Kidney (tissue), 22 donors: ENCODE measurements at places on chromosomes 5 and 9. TPM values are rescaled to one million over a fixed set of nuclear protein-coding genes. Genes with fewer than 3 reads are reported as not detected.

DNA sequence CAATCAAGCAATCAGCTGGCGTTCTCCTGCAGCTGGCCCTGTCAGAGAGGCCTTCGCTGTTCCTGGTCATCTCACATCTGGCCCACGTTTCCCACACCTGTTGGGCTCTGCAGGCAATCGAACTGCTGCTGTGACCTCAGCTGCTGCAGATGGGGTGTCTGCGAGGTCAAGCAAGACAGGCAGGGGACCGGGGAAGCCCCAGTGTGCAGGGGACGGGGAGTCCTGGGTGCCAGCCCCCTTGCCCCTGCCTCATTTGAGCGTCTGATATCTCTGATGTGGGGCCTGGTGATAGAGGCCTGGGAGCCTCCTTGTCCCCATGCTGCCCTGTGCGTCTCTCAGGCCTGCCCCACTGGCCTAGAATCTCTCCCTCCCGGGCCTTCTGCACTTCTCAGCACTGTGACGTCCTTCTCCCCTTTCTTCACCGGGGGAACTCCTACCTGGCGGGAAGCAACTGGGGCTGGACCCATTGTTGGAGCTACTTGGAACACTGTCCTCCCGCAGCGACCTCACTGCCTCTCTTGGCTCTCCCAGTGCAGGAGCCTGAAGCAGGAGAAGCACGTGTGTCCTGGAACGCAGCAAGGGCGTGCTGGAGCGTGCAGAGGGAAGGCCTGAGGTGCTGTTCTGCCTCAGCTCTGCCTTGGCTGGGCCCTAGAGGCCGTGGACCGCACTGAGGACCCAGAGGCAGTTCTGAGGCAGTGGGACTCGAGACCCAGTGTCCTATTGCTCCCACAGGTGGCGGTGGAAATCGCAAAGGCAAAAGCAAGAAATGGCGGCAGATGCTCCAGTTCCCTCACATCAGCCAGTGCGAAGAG lies 3.9 kb downstream of the GRK6 start:
- no peak for DNase-seq

GRCh38 chr9:11931109-11931508 lies 762.1 kb upstream of the TYRP1 start:
- DNase-seq: no peak

The SYK gene
- total RNA-seq: 52.2 TPM

GRCh38 chr9:136174779-136175615 lies 29.9 kb downstream of the LHX3 start:
- no peak for DNase-seq

- DNase-seq: no peak
These were observed 97.3 kb downstream of the OXCT1 start for GRCh38 chr5:41772785-41773442.

- DNase-seq: no peak
These were observed 21.7 kb upstream of the ADAMTSL1 start for GRCh38 chr9:18452276-18452675.

- no peak for DNase-seq
These were observed 488.1 kb downstream of the IRX1 start for GRCh38 chr5:4083591-4084337.

DNA sequence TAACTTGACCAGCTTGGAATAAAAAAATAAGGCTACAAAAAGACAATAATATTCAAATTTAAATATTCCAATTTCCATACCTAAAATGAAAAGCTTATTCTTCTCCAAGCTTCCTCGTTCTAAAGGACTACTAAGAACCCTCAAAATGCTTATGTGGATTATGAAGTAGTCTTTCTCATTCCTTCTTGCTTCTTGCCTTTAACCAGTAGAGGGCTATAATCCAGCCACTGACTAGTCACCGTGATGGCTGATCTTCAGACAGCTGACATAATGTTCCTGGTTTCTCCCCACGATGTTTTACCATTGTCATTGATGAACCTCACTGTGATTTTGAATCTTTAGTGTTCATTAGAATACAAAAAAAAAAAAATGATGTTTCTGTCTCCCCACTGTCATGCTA lies 515.3 kb downstream of the TLE1 start:
- DNase-seq: no peak
